ENCODE measurements at places on chromosomes 1 and 21.

GRCh38 chr1:94284476-94284875, 47.1 kb upstream of the ARHGAP29 start:
- DNase-seq, result no peak

GRCh38 chr1:107804134-107804533, 160.8 kb downstream of the VAV3 start:
- no peak for DNase-seq

DNA sequence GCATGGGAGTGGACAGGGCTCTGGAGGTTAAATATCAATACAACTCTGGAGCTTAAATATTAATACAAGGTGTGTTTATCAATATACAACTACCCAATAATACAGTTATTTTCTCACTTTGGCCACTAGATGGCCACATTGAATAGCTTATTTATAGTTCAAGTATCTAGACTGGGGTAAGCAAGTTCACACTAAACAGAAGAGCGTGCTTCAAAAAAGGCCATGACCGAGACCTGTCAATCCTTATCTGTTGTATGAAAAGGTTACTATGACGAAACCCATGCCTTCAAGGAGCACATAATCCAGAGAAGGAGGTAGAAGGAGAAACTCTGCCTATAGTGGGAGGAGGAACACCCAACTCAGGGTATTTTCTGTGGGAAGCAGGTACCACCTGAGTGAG, 29.1 kb downstream of the CHML start:
- no peak for DNase-seq

GRCh38 chr1:223068900-223069665, 74.0 kb downstream of the TLR5 start:
- no peak for DNase-seq

DNA sequence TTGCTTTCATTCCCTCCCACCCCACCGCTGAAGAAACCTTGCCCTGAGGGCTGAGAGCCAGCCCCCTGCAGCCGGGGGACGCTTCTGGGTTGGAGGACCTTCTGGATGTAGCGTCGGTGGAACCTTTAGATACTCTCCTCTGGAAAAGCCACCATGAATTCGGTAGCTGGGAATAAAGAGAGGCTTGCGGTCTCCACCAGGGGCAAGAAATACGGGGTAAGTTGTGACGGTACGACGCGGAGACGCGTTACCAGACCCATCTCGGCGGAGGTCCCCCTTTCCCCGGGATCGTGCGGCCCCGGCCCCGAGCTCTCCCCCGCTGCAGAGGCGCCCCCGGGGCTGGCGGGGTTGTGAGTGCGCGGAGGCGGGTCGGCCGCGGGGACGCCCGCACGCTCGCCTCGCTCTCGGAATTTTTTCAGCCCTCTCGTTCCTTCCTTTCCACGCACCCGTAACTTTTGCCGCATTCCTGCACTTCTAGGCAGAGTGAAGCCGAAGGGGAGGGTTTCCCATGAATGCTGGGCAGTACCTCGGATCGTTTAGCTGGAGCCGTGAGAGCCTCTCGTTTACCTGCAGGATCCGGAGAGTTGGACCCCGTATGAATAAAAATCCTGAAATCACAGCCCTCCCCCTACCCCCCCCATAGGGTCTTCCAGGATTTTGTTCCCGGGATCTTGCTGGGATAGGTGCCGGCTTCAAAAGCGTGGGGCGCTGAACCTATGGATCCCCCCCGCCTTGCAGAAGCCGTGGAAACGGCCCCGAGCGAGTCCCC, 671 bp downstream of the KIF26B start:
- no peak for DNase-seq

DNA sequence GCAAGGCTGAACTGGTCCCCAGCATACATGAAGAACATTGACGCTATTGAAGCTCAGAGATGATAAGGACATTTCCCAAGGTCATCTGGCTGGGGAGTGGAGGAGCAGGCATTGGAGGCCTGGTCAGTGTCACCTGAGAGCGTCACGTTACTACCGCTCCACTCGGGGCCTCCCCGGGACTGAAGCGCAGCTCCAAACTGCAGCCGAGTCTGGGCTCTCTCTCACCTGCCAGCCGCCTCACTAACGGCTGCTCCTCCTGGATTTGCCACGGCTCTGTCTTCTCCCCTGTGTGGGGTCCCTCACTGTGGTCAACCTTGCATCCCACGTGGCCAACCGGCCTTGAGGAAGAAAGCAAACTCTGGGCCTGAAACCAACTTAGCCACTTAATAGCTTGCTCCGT, 111.3 kb downstream of the ADSS2 start:
- no peak for DNase-seq

GRCh38 chr1:53057127-53057526, 4.9 kb upstream of the PODN start:
- DNase-seq, result no peak

DNA sequence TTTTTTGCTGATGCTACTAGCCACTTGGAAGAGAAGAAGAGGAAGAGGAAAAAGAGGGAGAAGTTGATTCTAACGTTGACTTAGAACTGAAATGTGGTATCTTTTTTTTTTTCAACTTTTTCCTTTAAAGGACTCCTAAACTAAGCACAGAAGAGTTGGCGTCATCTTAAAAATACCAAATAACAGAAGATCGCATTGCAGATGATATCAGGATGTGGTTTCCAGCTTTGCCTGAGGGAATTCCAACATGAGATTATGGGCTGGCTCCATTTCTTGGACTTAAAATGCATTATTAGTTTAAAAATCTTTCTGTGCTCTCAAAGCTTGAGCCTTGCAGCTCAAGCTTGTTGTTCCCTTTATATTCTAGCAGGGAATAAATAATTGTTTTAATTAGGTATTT, 29.8 kb downstream of the WDR3 start:
- no peak for DNase-seq

- no peak for DNase-seq
Observed at GRCh38 chr1:159077120-159077961, 775 bp upstream of the AIM2 start.

GRCh38 chr1:244386595-244386994, 65.1 kb downstream of the ADSS2 start:
- DNase-seq, result no peak

DNA sequence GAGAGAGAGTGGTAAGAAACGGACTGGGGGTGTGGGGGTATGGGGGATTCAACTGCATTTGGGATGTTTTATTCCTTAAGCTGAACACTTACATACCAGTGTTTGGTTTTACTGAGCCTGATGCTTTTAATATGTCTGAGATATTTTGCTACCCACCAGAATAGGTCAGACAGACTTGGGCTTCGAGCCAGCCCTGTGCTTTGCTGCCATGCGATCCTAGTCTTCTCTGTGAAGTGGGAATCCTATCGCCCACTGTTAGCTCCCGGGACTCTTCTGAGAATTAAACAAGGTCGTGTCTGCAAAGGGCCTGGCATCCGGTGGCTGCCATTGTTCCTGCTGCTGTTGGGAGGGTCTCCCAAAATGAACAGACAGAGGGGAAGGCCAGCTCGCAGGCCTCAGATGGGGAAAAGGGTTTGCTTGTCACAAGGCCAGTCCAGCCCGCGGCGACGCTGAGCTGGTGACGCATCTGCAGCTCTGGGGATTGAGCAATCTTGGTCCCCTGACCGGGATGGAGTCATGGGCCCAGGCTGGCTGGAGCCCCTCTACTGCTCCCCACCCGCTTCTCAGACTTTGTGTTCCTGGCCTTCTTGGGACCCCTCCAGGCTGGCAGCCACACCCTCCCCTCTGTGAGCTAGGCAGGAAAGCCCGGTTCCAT, 26.9 kb upstream of the ECE1 start:
- peak; percentile 12 for DNase-seq

- no peak for DNase-seq
Observed at GRCh38 chr1:29122682-29123052, 1.0 kb downstream of the TMEM200B start.

- no peak for DNase-seq
Observed at GRCh38 chr1:173887627-173888026, 19.4 kb downstream of the ZBTB37 start.

- DNase-seq, result no peak
Observed at GRCh38 chr1:77664939-77665516, 17.4 kb downstream of the ZZZ3 start.
